Dorsolateral prefrontal cortex (tissue), 122 donors: ENCODE measurements at places on chromosomes 12 and 14.

DNA sequence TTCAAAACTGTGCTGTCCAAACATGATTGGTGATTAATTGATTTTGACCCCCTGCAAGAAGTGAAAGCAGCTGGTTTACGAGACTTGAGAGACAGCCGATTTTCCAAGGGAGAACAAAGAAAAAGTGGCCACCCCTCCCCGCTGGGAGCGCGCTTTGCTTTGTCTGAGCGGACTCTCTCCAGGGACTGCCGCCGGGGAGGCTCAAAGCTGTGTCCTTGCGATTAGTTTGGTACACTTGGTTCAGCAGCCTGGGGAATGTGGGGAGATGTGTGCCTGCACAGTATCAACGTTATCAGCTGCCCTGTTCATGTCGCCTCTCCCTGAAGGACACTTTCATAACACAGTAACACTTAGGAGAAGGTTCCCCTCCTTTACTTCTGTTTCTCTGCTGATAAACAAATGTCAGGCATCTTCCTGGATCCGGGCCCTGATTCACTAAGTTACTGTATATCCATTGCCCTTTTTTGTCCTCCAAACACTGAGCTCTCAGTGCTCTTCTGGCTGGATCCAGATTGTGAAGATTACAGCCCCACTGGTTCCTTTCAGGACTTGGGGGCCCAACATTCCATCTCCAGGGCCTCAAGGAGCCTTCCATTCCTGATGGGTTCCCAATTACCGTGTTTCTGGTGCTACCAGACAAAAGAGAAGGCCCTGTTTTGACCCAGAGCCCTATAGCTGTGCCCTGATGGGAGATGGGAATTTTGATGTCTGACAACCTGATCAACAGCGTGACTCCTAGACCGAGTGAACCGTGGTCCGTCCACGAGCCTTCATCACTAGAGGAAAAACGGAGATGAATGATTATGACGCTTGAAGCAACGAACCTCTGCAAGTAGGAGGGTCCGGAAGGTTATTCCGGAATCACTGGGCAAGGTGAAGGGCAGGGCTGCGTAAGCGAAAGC lies 31.7 kb upstream of the TUBA1C start:
- peak; percentile 49 for DNase-seq

- DNase-seq: no peak
Measured at GRCh38 chr14:50676814-50677516, 8.9 kb upstream of the SAV1 start.

DNA sequence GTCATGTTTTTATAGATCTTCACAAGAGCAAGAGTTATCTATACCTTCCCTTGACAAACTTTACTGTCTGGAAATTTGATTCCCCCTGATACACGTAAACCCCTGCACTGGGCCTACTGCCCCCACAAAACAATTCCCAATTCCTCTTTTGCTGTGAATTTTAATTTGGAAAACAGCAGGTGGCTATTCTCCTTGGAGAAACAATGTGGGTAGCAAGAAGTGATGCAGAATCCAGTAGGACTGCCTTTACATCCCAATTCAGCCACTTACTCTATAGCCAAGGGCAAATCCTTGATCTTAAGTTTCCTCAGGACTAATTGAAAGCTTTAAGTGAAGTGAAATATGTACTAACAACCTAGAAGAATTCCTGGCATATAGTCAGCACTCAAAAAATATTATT lies 129.3 kb downstream of the ACSS3 start:
- no peak for DNase-seq

DNA sequence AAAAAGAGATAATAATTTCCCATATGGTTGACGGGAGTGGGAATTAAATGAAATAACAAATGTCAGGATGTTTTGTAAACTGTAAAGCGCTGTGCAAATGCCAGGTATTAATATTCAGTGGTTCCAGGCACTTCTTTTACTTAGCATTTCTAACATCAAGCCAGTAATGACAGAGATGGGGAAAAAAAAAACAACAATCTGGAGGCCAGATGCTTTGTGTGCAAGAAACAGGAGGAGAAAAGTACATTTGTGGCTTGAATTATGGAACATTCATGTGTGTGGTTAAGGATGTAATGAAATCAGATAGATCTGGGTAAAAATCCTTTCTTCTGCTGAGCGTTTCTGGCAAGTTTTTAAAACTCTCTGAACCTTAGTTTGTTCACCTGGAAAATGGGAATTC lies 509.6 kb downstream of the FUT8 start:
- no peak for DNase-seq

DNA sequence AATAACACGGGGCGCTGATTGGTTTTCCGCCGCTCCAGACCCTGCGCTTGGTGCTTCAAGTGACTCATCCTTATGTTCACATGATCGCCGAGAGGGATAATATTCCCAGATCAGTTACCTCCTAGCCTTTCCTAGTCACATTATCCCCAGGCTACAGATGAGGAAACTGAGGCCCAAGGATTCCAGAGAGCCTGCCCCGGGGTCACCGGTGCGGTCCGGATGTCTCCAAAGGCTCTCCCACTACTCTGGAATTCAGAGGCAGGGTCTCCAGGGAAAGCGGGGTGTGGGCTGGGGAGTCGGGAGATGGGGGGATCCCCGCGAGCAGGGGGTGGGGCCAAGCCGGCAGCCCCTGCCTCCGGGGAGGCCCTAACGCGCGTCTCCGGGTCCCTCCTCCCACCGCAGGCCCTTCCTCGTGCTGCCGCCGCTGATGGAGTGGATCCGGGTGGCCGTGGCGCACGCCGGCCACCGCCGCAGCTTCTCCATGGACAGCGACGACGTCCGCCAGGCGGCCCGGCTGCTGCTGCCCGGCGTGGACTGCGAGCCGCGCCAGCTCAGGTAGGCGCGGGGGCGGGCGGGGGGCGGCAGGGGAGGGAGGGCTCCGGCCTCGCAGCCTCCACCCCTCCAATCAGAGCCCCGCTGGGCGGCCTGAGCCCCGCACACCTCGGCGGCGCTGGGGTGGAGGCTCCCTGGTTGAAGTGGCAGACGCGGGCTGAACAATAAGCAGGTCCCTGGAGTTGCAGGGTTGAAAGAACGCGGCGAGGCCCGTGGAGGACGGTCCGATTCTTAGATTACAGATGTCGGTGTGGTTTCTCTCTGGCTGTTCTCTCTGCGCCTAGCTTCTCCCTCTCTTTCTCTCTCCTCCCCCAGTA lies 104.6 kb upstream of the PWP1 start:
- no peak for DNase-seq

- no peak for DNase-seq
Measured at GRCh38 chr14:87457720-87458119, 535.3 kb downstream of the GALC start.

- DNase-seq: no peak
Measured at GRCh38 chr14:76729953-76730505, 31.2 kb upstream of the VASH1 start.

DNA sequence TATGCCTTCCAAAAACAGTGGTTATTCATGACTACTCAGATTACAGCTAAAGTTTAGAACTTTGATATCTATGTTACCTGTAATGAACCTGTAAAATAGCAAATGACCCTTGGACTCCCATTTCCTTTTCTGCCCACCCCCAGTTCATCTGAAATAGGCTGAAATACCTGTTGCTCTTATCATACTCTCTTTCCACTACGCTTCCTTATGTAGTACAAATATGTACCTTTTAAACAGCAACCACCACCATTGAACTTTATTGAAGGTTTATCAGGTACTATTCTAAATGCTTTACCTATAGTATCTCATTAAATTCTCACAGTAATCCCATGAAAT lies 239.7 kb downstream of the SSPN start:
- DNase-seq: no peak

DNA sequence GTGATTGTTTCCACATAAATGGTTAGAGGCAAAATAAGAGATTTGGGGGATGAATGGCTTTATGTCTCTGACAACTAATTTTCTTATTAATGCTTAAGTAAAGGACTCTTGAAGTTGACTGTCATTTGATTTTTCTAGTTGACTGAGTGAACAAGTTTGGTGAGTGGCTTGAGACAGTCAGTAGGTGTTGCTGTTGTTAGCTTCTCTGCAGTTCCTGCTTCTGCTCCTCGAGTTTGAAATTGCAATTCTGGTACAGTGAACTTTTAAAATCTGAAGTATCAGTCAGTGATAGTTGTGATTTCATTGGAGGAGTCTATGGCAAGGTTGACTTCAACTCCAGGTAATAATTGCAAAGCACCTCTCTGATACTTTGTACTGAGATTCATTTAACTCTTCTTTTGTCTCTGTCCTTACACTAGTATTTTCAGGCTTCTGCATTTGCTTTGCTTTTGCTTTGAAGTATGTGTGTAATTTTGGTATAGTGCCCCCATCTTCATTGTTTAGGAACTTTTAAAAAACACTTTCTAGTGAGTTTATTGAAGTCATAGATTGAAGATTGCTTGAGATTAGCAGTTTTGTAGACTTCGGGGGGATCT lies 415.5 kb downstream of the PCNX1 start:
- no peak for DNase-seq

DNA sequence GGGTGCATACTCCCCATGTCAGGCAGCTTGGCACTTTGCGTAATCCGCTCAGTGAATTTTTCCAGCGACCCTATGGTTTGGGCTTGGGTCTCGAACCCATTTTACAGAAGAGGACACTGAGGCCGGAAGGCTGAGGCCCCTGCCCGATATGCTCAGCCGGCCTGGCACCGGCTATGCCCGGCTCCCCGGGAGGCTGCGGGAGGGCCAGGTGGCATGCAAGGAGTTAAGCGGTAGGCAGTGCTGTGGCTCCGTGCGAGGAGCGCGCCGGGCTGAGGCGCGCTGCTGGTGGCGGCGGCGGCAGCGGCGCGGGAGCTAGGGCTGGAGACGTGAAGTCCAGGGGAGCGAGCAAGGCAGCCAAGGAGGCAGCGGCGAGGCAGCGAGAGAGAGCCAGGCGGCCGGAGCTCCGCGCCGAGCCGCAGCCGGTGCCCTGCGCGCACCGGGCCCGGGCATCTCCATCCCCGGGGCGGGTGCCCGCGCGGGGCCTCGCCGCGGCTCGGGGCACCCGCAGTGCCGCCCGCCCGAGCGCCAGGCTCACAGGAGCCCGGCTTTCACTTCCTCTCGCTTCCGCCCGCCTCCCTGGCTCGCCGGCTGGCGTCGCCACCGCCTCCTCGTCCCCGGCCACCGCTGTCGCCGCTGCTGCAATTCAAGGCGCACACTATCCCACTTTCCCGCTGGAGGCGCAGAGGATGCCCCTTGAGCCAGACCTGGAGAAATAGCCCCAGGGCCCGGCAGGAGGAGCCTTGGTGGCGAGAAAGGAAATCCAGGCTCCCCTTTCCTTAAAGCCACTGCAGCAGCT lies at the start of gene WSCD2:
WSCD2 (plus strand) TSS at position 272 of the 796 bp plus-strand sequence. CDS start 66,545 bp downstream, outside the sequence.
- peak; percentile 33 for DNase-seq

- DNase-seq: no peak
Measured at GRCh38 chr14:106518054-106518943, 991.9 kb downstream of the TMEM121 start.

DNA sequence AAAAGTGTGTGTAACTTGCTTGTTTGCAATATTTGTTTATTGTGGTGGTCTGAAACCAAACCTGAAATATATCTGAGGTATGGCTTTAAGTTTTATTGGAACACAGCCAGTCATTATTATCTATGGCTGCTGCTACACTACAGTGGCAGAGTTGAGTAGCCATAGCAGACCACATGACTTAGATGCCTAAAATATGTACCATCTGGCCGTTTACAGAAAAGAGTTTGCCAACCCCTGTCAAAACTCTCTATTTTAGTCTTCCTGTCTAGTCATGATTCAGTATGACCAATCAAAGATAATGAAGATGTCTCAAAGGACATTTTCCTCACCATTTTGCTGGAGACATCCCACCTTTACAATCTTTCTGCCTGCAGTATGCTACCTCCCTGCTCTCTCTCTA lies 242.3 kb downstream of the ANO6 start:
- DNase-seq: no peak

DNA sequence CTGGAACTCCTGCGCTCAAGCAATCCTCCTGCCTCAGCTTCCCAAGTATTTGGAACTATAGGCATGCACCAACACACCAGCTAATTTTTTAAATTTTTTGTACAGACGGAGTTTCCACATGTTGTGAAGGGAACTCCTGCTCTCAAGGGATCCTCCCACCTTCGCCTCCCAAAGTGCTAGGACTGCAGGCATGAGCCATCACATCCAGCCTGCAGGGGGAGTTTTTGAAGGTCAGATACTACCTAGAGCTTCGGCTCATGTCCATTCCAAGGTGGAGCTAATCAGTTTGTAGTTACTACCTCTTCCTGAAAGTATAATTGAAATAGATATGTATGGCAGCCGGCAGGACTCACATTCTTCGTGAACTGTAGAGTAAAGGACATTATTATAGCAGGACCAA lies 3.7 kb upstream of the TAS2R19 start:
- DNase-seq: no peak

DNA sequence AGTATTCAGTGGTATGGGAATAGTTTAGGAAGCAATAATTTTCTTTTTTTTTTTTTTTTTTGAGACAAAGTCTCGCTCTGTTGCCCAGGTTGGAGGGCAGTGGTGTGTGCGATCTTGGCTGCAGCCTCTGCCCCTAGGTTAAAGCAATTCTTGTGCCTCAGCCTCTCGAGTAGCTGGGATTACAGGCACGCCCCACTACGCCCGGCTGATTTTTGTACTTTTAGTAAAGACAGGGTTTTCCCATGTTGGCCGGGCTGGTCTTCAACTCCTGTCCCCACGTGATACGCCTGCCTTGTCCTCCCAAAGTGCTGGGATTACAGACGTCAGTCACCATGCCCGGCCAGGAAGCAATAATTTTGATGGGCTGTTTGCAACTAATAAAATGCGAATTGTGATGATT lies 62.1 kb downstream of the ATG14 start:
- DNase-seq: no peak

DNA sequence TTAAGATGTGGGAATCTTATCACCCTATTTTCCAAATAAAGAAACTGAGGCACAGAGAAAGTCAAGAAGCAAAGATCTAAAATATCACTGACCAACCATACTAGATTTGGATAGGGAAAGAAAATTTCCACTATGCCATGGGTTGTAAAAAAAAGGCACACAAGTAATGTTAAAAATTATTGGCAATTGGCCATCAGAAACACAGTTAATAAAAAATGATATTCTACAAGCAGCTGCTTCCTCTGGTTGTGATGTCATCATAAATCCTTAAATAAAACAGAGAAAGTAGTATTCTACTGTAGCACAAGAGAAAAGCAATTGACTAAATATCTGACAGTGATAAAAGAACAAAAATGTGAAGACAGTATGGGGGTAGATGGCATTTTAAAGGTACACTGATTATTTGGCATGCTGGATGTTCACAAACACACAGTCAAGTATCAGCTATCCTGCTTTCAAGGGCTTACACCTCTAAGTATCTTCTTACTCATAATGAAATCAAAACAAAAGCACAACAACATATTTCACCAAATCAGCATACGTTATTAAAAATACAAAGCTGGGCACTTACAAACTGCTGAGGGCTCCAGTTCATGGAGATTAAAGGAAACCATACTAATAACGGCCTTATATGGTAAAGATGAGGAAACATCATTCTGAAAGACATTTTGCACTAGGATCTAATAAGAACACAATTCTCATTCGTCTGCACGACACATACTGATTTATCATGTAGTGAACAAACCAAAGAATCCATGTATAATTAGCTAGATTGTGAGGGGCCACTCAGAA lies 45.7 kb downstream of the CORO1C start:
- DNase-seq: no peak

GRCh38 chr12:3292677-3293412 lies 198.2 kb upstream of the PRMT8 start:
- no peak for DNase-seq

- DNase-seq: peak; percentile 50
Measured at GRCh38 chr12:63844391-63845341, at the start of gene SRGAP1. Gene SRGAP1 (plus strand): TSS chr12:63844700. CDS start chr12:63844817, 117 bp downstream.
